NCI-H446 treated with DMSO at 0.1 percent for 48 hours (cell line): ENCODE measurements at places on chromosomes 6 and 20.
A peak's percentile ranks its signal among the peaks of the same experiment; 100 is the strongest.

DNA sequence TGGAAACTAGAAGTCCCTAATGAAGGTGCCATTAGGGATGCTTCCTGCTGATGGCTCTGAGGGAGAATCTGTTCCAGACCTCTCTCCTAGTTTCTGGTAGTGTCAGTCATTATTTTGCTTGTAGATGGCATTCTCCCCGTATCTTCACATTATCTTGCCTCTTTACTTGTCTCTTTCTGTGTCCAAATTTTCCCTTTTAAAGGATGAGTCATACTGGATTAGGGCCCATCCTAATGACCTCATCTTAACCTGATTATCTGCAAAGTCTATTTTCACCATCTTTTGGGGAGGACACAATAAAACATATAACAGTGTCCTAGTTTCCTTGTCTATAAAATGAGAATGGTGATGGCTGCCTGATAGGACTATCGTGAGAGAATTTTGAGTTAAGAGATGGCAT is 27.3 kb downstream of the ZNF391 start:
- no peak for DNase-seq

DNA sequence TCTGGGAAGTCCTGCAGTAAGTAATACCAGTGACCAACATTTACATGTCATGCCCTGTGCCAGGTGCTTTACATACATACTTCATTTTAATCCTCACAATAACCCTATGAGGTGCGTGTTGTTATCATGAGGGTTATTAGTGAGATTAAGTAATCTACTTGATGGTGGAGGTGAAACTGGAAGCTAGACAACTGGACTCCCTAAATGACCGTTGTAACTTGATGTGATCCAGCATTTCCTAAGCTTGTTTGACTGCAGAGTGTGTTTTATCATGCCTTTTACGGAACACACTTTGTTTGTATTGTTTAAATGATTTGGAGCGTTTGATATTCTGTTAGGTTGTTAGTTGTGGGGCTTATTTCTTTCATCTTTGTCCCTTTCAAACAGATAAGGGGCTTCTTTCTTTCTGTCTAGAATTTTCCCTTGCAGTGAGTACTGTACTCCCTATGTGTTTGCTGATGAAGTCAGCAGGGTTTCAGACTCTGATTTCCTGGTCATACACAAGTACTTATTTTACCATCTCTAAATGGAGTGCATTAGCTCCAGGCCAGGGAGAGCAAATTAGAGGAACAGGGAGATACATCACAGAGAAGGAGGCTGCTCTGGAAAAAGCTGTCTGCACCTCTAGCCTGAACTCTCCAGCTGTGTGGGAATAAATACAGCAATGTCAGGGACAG is 29.7 kb downstream of the CHMP4B start:
- no peak for DNase-seq

DNA sequence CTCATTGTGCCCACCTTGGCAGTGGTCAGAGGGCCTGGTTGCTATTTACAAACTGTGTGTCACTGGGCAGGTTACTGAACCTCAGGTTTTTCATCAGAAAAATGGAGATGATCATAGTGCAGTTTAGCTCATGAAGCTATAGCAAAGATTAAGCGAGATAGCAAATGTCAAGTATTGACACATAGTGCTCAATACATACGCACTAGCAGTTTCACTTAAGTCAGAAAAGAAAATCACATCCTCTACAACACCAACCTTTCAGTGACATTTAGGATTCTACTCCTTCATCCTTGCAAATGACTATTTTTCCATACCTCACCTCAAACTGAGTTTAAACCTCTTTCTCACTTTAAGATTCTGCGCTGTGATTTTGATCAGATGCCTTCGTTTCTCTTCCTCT is 16.2 kb downstream of the GPR63 start:
- no peak for DNase-seq

DNA sequence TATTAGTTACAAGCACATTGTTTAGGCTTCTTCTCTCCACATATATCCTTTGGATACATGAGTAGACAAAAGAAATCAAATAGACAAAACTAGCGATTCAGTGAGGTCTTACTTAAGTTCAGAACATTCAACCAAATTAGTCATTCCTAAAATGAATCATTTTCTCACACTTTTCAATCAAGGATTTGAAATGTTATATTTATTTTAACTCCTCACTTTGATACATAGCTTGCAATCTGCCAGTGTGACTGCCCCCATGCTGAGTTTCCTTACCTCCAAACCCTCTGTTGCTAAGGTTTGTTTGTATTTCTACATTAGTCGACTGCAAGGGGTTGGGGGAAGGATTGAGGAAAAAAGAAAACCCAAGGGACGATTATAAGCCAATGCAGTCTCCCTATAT is 3.5 kb upstream of the MOXD1 start:
- no peak for DNase-seq

GRCh38 chr6:100810015-100810414 is 71.1 kb downstream of the ASCC3 start:
- no peak for DNase-seq

DNA sequence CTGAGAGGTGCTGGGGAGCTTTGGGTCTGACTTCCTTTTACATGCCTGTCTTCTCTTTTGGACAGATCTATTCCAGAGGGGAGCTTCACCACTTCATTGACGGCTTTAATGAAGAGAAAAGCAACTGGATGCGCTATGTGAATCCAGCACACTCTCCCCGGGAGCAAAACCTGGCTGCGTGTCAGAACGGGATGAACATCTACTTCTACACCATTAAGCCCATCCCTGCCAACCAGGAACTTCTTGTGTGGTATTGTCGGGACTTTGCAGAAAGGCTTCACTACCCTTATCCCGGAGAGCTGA is 13.1 kb downstream of the PRDM1 start:
- DNase-seq, result no peak

DNA sequence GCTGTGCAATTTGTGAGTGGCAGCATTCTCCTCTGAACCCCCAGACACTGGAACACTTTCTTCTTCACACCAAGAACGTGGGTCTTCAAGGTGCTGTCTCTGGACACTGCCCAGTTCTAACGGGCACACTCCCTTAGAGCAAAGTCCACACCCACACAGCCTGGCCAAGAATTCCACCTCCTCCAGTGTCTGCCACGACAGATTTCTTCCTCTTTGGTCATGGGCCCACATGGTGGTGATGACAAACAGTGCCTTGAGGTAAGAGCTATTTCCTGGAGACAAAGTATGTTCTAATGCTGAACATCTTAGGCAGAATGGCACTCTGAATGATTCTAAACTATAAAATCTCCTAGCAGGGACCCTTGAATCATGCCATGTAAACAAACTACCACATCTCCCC is 25.5 kb upstream of the SSTR4 start:
- no peak for DNase-seq

GRCh38 chr20:10137533-10137932 is 81.1 kb upstream of the SNAP25 start:
- DNase-seq, result no peak

GRCh38 chr6:151041686-151042085 is 176.2 kb downstream of the MTHFD1L start:
- DNase-seq, result no peak

- no peak for DNase-seq
These were observed 100.2 kb upstream of the TMEM181 start for GRCh38 chr6:158459726-158460125.

- DNase-seq, result no peak
These were observed 195.2 kb upstream of the LRFN2 start for GRCh38 chr6:40782355-40782754.

GRCh38 chr20:17783671-17784070 is 83.9 kb downstream of the BANF2 start:
- DNase-seq, result no peak

DNA sequence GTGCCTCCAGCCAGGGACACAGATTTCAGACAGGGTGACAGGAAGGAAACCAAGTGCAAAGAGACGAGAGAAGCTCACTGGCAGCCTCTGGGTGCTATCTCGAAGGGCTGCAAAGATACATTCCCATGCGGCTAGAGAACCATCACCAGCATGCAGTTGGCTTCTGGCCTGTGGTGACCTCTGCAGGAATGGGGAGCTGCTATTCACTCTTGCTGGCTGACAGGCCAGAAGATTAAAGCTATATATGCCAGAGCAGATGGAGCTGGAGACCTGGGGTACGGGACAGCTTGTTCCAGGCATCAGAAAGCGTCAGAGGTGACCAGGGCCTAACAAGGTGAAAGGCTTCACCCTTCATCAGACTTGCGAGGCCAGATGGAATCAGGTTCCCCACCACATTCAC is 20.0 kb downstream of the MAP1LC3A start:
- no peak for DNase-seq

GRCh38 chr6:69722683-69723082 is 74.1 kb downstream of the LMBRD1 start:
- no peak for DNase-seq

- no peak for DNase-seq
These were observed 112.1 kb downstream of the TOX2 start for GRCh38 chr20:44026647-44027342.

DNA sequence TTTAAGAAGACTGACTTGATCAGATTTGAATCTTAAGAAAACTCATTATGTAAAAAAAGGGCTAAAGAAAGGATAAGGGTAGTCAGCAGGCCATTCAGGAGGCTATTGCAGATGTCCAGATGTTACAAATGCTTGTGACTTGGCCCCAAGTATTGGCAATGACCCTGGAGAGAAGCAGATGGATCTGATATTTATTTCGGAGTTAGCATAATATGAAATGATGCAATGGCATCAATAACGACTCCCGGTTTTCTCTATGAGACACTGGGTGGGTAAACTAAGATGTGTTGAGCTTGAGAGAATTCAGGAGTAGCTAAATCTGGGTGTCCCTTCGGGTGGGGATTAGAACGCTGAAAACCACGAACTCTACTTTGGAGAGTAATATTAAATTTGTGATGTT is 149.7 kb downstream of the LAMA2 start:
- no peak for DNase-seq

GRCh38 chr6:90294989-90295853 is 1.4 kb downstream of the BACH2 start:
- DNase-seq, result no peak

DNA sequence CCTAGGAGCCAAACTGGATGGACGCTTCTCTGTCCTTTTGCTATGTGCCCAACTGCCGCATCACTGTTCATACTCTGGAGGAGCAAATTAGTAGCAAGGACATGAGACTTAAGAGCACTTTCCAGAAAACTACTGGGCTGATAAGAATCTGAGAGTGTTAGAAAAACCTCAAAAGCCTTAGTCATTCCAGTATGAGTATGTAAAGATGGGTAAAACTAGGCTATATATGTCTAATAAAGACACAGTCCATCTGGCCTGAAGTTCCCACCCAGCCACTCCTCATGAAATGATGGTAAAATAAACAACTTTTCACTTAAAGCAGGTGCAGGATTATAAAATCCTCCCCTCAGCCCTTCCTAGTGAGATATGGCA is 30.6 kb downstream of the SHLD1 start:
- DNase-seq, result no peak

GRCh38 chr6:69693762-69694161 is 103.0 kb downstream of the LMBRD1 start:
- no peak for DNase-seq

DNA sequence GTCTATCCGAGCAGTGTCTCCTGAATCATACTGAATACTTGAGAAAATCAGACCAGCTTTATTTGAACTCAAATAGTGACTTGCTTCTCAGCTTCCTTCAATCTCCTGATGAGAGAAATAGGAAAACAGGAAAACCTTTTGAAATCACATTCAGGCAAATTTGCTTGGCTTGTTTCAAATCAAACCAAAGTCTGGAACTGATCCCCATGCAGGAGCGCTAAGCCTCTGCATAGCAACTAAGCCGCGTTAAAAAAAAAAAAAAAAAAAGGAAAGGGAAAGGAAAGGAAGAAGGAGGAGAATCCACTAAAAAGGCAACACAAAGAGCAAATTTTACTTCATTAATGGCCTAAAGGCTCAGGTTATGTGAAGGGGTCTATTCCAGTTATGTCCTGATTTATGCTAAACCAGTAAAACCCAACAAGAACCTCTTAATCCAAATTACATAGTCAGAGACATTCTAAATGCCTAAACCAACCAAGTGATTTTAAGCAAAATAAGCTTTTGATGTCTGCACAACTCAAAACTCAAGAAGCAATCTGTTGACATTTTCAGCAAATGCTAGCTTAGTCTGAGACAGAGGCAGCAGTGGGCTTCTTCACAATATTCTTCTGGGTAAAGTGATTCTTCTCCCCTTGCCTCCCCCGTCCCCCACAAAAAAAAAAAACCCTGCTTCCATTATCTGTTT is 112.5 kb downstream of the SOBP start:
- DNase-seq, result no peak

- DNase-seq, result no peak
These were observed 198.7 kb downstream of the TFAP2C start for GRCh38 chr20:56827763-56828162.

GRCh38 chr6:25991785-25992412 is 29.3 kb downstream of the TRIM38 start:
- DNase-seq, result no peak

GRCh38 chr6:96089173-96089572 is 73.4 kb downstream of the FUT9 start:
- DNase-seq, result no peak

GRCh38 chr6:157034436-157035230 is 257.5 kb downstream of the ARID1B start:
- peak; percentile 12 for DNase-seq

DNA sequence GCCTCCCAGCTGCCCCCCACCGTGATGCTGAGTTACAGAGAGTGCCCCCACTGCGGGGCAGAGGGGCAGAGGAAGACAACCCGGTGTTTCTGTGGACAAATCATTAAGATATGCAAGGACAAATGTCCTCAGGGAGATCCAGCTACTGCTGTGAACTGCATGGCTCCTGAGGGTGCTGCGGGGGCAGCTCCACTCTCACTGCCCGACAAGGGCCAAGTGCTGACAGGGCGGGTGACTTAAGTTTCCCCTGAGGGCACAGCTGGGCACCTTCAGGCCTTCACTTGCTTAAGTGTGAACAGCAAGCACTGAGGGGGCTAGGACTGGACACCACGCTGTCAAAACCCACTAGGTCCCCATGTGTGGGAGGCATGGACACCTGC is 26.2 kb upstream of the TCFL5 start:
- DNase-seq, result no peak

DNA sequence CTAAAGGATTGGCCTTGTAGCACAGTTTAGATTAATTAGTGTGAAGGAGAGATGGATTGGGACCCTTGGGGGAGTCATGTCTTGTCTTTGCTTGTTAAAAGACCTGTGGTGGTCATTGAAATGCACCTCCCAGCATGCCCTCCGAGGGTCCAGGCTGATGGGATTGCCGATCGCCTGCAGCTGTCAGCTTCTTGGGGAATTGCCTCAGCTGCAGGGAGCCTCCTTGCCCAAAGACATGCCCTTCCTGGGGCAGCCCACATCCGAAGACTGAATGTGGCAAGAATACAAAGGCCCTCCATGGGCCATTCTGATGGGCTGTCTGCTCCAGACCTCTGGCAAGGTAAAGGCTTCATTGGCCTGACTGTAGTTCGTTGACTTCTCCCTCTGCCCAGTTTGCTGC is 150.7 kb downstream of the FARS2 start:
- DNase-seq, result no peak

DNA sequence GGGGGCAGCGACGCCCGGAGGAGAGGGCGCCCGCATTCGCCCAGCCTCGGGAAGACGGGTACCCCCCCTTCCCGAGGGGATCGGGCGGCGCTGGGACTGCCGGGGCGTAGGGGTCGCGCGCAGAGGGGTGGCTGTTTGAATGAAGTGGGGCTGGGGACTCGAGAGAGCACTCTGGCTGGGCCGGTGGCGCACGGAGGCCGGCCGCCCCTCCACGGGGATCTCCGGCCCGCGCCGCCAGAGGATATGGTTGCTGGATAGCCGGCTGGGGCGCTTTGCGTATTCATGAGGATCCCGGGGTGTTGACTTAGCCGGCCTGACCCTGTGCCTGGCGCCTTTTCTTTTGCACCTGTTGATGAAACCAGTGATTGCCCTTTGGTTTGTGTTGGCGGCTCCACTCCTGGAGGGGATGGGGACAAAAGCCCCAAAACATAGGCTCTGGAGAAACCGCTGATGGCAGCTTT is 469 bp downstream of the SYNJ2 start:
- DNase-seq, result no peak

- DNase-seq, result no peak
These were observed 213.7 kb downstream of the HTR1B start for GRCh38 chr6:77249560-77249959.
